ENCODE measurements at places on chromosomes 2 and 18.

DNA sequence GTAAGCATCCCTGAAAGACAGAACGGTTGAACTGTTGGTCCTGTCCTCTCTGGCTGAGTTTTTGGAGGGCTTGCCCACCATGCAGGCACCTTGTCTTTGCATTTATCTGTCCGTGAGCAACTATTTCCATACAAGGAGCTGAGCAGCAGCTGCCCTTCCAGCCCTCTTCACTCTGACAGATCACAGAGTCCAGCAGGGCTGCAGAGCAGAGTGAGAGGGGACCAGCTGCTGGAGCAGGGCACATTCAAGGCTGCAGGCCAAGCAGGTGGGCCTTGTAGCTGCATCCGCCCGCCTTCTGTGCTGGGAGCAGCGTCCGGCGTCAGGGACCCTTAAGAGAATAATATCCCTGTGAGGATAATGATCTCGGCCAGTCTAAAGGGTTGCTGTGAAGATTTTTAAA is 9.5 kb downstream of the SMYD1 start:
- DNase-seq, result no peak

DNA sequence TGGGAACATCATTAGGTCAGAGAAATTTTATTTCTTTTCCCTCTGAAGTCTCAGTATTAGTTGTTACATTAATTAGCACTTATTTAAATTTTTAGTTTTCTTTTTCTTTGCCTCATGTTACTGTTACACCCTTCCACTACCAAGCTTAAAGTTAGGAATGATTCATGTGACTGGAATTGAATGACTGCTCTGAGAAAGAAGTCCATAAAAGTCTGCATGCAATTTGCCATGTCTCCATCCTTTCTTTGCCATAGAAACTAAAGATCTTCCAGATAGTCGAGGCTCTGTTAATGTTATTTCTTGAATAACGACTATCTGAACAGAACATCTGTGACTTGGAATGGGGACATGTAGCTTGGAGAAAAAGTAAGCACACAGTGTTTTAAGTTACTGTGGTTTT is 1269.8 kb upstream of the PIK3C3 start:
- no peak for DNase-seq

DNA sequence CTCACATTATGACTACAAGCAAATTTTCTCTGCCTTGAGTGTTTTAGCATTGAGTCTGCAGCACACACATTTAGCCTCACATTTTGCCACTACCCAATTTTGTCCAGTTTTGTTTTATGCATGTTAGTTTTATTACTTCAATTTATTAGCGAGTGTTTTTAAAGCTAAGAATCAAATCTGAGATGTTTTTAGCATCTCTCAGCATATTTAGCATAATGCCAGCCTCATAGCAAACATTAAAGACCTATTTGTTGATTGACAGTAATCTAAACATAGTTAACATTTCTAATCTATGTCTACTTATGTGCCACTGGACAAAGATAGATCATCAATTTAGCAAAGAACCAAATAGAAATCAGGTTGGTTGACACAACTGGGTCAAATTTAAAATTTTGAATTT is 94.1 kb upstream of the NXPH2 start:
- DNase-seq, result no peak

GRCh38 chr18:32879497-32879896 is 106.7 kb upstream of the KLHL14 start:
- DNase-seq, result no peak

DNA sequence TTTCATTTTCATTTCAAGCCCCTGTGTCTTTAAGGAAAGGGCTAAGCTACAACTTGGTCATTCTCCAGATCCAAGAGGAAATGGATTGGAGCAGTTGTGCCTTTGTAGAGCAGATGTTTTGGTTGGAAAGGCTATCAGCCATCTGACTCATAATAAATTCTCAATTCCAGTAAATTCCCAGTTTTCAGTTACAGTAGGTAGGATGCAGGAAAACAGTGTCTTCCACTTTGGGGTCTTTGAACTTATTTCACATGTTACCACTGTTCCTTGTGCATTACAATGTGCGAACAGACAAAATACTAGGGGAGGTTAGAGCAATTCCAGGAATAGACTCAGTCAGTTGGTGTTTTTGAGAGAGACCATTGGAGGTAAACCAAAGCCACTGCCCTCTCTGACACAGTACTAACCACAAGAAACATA is 211.9 kb downstream of the BABAM2 start:
- DNase-seq, result no peak

GRCh38 chr18:26504831-26505230 is 43.5 kb downstream of the KCTD1 start:
- DNase-seq, result no peak

Measured in H9 (cell line).